ENCODE measurements at places on chromosomes 5 and 9.

- DNase-seq = no peak
These were observed 21.0 kb upstream of the GSN start for GRCh38 chr9:121246821-121247561.

GRCh38 chr9:37992924-37993349 lies 76.1 kb downstream of the SHB start:
- no peak for DNase-seq

GRCh38 chr9:83312537-83312936 lies 225.7 kb downstream of the FRMD3 start:
- DNase-seq = no peak

- DNase-seq = no peak
These were observed 153.1 kb upstream of the OTULINL start for GRCh38 chr5:14428302-14429081.

DNA sequence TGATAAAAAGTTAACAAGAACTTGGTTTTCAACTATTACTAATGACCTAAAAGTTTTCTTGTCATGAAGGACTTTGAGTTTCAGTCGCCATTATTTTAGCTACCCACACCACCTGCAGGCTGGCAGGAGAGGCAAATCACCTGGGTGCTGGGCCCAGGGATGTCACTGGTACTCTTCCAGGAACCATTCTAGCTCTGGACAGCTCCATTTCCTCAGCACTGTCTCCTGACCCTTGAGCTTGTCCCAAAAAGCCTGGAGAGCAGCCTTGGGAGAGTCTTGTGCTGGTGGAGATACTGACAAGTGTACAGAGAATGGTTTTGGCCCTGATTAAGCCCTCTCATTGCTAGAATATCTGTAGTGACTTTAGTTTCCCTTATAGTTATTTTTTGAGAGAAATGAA lies 1924.1 kb upstream of the WWC1 start:
- no peak for DNase-seq

DNA sequence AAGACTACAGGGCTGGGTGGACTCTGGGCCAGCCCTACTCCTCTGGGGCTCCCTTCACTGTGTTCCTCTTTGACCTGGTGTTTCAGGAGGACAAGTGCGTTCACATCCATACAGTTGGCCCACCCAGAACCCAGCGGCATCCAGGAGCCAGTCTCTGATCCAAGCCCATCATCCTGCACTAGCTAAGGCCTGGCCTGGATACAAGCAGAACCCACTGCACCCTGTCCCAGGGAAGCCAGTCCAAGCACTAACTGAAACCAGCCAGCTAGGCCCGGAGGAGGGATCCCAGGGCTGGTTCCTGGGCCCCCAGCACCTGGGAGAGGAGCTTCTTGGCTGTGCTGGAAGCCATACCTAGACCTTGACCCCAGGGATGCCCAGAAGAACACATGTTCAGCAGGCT lies 4.1 kb upstream of the GBGT1 start:
- no peak for DNase-seq

- DNase-seq = no peak
These were observed 22.0 kb upstream of the WNK2 start for GRCh38 chr9:93161786-93162562.

- no peak for DNase-seq
These were observed 611.2 kb downstream of the NR2F1-AS1 start for GRCh38 chr5:92969781-92970237.

DNA sequence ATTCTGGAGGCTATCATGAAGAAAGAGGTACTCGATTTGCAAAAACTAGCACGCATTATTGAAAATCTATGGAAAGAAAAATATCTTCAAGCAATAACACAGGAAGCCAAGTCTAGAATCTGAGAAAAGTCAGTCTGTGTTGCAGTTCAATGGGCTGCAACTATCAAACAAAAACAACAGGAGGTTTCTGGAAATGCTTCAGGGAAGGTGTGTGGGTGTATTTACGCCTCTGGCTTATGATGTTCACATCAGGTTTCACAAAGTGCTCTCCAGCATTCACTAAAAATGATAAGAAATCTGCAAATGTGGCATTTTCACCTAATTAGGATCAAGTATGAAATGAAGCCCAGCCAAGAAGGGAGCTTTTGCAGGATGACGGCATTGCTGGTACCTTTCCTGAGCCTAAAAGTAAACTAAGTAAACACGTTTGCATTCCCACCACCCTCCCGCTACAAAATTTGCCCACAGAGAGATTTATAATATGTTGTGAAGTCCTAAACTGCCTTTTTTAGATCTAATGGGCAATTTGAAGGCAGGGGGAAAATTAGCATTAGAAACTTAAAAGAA lies 146.4 kb downstream of the GABRB2 start:
- no peak for DNase-seq

DNA sequence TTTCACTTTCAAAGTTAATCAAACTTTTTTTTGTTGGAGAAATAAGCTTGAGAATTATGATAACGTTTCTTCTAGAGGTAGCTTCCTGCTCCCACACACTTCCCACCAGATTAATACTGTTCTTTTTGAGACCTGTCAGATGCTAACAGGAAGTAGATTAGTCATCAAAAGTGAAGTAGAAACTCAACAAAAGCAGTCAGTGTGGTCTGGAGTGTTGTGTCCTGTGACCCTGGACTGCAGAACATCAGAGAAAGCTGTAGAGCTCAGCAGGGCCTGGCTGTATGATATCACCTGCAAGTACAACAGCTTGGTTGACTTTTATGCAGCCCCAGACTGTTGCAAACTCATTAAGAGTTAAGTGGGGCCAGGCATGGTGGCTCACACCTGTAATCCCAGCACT lies 495.7 kb upstream of the CYLC2 start:
- no peak for DNase-seq

- DNase-seq = no peak
These were observed 111.8 kb upstream of the FAM174A start for GRCh38 chr5:100423330-100423729.

DNA sequence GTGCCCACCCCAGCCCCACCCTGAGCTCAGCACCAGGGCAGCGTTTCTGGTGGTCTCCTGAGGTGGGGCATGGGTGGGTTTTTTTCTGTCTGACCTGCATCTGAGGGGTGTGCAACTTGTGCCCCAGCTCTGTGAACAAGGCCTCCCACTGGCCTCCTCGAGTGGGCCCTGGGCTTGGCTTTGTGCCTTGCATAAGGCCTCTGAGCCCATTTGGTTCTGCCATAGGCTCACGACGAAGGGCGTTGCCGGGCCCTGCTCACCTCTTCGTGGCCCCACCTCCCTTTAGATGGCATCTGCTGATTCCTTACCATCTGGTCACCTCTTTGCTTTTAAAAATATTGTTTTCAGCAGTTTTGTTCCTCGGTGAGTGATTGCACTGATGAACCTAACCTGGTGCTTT lies 127.1 kb upstream of the COL5A1 start:
- DNase-seq = no peak

- DNase-seq = no peak
These were observed 108.0 kb downstream of the PAM start for GRCh38 chr5:102863058-102863457.

DNA sequence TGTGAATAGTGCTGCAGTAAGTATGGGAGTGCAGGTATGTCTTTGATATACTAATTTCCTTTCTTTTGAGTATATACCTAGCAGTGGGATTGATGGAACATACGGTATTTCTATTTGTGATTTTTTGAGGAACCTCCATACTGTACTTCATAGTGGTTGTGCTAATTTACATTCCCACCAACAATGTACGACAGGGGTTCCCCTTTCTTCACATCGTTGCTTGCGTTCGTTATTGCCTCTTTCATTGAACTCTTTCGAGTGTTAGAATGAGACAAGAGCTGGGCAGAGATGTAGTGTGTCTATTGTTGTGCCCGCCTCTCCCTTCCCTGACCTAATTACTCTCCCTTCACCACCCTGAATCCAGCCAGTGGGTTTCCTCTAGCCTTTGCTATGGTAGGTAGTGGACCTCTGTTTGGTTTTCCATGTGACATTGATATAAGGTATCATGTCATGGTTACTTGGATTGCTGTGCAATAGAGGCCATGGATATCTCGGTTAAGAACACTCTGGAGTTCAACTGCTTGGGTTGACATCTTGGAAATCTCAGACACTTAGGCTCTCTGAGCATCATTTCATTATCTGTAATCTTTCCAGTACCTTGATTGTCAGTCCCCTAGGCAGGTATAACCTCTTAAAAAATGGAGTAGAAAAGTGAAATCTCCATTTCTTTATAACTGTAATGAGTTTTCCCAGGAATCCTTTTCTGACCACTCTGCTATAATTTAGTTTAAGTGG lies 19.5 kb downstream of the AOPEP start:
- no peak for DNase-seq

GRCh38 chr9:101443364-101443771 lies 7.8 kb upstream of the ALDOB start:
- DNase-seq = no peak

GRCh38 chr9:15155826-15156225 lies 151.2 kb downstream of the TTC39B start:
- no peak for DNase-seq

DNA sequence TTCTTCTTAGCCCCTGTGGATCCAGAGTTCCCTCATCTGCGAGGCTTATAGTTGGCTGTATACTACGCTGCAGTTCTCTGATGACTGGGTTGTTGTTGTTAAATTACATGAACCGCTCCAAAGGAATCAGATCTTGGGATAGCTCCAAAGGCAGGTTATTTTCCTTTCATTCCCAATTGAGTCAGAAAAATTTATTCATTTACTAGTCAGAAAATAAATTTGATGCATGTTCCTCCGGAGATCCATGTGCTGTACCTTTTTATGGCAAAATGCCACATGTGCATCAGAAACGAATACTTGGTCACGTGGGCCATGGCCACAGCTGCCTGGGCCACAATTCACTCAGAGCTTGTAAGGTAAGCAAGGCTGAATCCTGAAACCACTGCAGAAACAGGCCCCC lies 304.0 kb downstream of the NR2F1-AS1 start:
- no peak for DNase-seq

GRCh38 chr9:105676351-105676923 lies 14.2 kb downstream of the TAL2 start:
- no peak for DNase-seq

GRCh38 chr9:129756191-129756590 lies 3.3 kb upstream of the PTGES start:
- no peak for DNase-seq
